ENCODE measurements at places on chromosomes 13 and 19.

- DNase-seq: no peak
Observed at GRCh38 chr13:25380741-25381324, 9.1 kb downstream of the ATP8A2 start.

GRCh38 chr13:74111901-74112824 is 22.0 kb downstream of the KLF12 start:
- DNase-seq: no peak

- DNase-seq: no peak
Observed at GRCh38 chr13:30968846-30969245, 36.4 kb downstream of the TEX26 start.

- no peak for DNase-seq
Observed at GRCh38 chr19:14786421-14786851, 8.1 kb upstream of the ADGRE2 start.

- no peak for DNase-seq
Observed at GRCh38 chr13:98880677-98881076, 97.2 kb downstream of the DOCK9 start.

GRCh38 chr19:13152356-13152973 is 2.3 kb downstream of the IER2 start:
- no peak for DNase-seq

DNA sequence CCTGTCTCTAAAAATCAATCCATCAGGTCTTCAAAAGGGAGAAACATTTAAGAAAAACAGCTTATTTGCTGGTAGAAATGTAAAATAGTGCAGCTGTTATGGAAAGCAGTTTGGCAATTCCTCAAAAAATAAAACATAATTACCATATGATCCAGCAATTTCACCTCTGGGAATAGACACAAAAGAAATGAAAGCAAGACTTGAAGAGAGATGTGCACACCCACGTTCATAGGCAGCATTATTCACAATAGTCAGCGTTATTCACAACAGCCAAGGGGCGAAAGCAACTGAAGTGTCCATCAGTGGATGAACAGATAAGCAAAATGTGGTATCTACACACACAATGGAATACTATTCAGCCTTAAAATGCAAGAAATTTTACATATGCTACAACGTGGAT is 45.1 kb upstream of the DOCK9 start:
- DNase-seq: no peak

GRCh38 chr13:111922086-111922485 is 144.9 kb upstream of the SOX1 start:
- no peak for DNase-seq

DNA sequence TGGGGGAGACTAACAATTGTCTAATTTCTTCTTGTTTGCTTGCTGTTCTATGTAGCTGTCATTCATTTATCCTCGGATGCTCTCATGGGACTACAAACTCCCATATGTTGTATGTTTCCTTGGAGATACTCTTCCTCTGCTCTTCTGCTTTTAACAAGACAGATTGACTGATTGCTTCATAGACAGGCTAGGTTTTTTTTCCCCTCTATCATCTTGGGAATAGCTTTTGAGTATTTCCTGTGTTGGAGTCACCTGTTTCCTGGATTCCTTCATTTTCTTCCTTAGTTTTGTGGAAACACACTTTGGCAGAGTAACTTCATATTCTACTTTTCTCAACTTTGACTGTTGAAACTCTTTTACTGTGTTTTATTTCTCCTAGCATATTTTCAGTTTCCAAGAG is 27.6 kb downstream of the EDNRB start:
- DNase-seq: no peak

DNA sequence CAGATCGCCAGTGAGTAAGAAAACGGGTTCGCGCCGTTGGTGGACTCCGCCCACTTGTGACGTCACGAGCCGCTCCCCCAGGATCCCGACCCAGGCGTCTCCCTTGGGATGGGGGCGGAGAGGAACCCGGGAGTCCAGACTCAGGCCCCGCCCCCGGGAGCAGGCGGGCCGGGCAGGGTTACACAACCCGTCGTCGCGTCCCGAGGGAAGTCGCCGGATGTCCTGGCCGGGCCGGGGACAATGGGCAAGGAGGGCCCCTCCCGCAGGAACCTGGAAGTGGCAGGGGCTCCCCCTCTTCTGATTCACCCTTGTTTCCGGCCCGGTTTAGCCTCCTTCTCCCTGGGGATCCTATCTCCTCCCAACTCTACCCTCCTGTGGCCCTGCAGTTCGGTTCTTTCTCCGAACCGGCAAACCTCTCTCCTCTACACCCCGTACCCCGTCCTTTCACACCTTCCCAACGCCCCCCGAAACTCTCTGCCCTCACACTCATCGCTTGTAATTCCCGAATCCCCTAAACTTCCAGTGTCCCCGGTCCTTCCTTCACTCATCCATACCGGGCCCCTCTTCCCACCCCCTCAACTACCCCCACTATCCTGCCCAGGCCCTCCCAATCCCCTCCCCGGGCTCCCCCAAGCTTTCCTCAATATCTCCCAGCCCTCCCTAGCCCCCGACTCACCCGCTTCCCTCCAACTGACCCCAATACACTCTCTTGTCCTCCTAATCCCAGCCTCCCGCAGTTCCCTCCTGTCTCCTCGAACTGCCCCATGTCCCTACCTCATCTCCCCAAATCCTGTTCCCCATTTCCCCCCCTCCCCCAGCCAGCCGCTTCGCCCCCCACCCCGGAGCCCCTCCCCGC is 20.0 kb upstream of the ERCC1 start:
- DNase-seq: no peak

DNA sequence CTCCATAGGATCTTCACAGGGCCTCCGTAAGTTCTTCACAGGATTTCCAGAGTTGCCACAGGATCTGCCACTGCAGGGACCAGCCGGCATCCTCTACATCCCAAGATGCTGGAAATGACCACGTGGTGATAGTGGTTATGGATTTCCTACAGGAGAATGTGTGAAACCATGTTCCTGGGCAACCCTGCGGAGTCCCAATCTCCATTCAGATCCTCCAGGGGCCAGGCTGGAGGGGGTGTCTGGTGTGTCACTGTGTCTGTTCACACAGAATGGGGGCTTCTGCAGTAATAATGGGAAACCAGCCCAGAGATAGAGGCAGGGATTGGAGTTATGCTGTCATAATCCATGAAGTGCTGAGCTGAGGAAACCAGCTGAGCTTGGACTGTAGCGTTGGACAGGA is 8.6 kb downstream of the LILRA6 start:
- DNase-seq: no peak

- DNase-seq: no peak
Observed at GRCh38 chr19:32201636-32202051, 143.8 kb upstream of the ZNF507 start.

- DNase-seq: no peak
Observed at GRCh38 chr13:29835280-29836061, 14.9 kb downstream of the UBL3 start.

- DNase-seq: no peak
Observed at GRCh38 chr19:889662-890295, 3.2 kb downstream of the MED16 start.

Measured in stimulated activated CD8-positive, alpha-beta memory T cell treated with anti-CD3 and anti-CD28 coated beads, Interleukin-4, amount 100 ng/mL, for 1 hour (primary cell).